ENCODE measurements at places on chromosomes 11 and 22. TPM values are rescaled to one million over a fixed set of nuclear protein-coding genes. Genes with fewer than 3 reads are reported as not detected.

The MGAT3 gene
- 6.5 TPM for total RNA-seq

The TLCD5 gene
- total RNA-seq, result 4.4 TPM

The PICK1 gene
- total RNA-seq, result 38.6 TPM

The F2 gene
- total RNA-seq, result not detected

The P2RX6 gene
- total RNA-seq, result 3.7 TPM

The MS4A6A gene
- 275 TPM for total RNA-seq

The IFITM1 gene
- total RNA-seq, result 199 TPM

The IL10RA gene
- 101 TPM for total RNA-seq

The SYT13 gene
- total RNA-seq, result not detected

The CYTH4 gene
- total RNA-seq, result 18.1 TPM

The C1QTNF6 gene
- 0.33 TPM for total RNA-seq

The NRIP3 gene
- total RNA-seq, result 2.0 TPM

The DDB1 gene
- 105 TPM for total RNA-seq

The CSNK1E gene
- 59.7 TPM for total RNA-seq
